GM10248 (cell line): ENCODE measurements at places on chromosomes 1 and 21.

DNA sequence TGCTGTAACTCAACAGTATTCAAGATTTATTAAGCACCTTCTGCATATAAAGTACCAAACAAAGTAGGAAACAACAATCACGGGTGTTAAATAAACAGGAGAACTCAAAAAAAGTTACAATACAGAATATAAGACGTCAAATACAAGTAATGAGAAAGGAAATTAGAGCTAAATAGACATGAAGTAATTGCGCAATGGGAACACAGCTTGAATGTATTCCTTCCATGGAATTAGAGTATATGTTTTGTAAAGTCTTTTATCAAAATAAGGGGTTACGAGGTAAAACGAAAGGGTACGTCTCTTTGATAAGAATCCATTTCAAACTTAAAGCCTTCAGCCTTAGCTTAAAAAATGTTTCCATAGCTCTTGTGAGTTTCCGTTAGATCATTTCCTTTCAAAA, 109.1 kb downstream of the SPATA6 start:
- DNase-seq: no peak

DNA sequence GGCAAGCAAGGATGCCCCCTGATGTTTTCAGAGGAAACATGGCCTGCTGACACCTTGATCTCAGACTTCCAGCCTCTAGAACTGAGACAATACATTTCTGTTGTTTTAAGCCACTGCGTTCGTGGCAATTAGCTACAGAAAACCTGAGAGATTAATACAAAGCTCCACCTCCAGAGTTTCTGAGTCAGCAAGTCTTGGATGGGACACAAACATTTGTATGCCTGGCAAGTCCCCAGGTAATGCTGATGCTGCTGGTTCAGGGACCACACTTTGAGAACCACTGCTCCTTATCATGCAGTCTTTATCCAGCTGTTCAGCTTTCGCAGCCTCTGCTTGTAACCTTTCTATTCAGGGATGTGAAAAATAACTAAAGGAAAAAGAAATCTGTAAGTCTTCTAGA, 565.7 kb upstream of the PLXNA2 start:
- DNase-seq: no peak

DNA sequence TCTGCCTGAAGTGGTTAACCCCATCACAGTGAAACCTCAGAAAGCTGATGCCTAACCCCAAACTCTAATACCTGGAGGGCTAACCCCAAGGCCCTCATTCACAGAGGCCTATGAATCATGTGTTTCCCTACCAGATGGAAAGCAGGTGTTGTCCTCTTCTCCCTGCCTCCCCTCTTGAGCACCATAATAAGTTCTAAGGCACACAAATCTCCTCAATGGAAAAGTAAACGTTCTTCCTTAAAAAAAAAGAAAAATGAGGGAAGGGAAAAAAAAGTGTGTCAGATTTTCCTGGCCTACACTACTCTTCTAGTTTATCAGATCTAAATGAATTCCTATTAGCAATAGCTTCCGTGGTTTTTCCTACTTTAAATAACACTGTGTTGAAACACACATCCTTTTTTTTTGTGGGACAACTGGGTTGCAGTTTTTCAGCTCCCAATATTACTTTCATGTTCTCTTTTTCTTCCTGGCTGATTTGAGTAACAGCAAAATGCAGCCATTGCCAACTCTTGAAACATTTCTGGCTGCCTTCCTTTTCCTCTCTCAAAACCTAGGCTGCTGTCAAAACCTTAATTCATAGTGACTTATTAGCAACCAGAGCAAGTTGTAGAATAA, 43.2 kb downstream of the SLC44A3 start:
- DNase-seq: no peak

GRCh38 chr1:232249861-232250777, 379.8 kb downstream of the SIPA1L2 start:
- DNase-seq: no peak

- no peak for DNase-seq
These were observed 15.6 kb downstream of the SZT2 start for GRCh38 chr1:43405219-43405875.

- peak; percentile 86 for DNase-seq
These were observed 73.4 kb downstream of the PIK3CD start for GRCh38 chr1:9724706-9725476.

- peak; percentile 55 for DNase-seq
These were observed at the start of gene TRPM2 for GRCh38 chr21:44353191-44353970. TRPM2 (plus strand) TSS chr21:44353621; CDS start chr21:44353701, 80 bp downstream.

DNA sequence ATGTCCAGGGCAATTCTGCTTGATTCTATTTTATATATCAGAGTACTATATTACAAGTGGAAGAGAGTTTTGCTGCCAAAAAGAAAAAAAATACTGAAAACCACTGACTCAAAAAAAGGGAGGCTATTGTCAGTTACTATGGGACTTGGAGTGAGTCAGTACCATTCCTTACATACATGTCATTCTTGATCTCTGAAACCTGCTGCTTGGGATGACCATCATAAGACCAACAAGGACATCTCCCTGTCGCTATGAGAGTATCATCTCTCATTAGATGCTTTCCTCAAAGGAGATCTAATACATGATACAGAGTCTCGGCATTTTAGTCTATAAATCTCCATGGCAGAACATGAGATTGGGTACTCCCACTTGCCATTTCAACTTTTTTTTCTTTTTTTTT, 11.8 kb upstream of the INPP5B start:
- no peak for DNase-seq

- no peak for DNase-seq
These were observed 108.7 kb upstream of the IGSF21 start for GRCh38 chr1:17998889-17999288.

- no peak for DNase-seq
These were observed 132.9 kb upstream of the C1orf21 start for GRCh38 chr1:184253921-184254320.

GRCh38 chr1:20343149-20343937, 52.7 kb downstream of the VWA5B1 start:
- DNase-seq: peak; percentile 73

- no peak for DNase-seq
These were observed 2.6 kb upstream of the DYRK1A start for GRCh38 chr21:37363936-37364335.

GRCh38 chr1:16986962-16987361, 6.5 kb upstream of the MFAP2 start:
- DNase-seq: no peak

GRCh38 chr21:16117851-16118590, 388.2 kb downstream of the USP25 start:
- DNase-seq: no peak

DNA sequence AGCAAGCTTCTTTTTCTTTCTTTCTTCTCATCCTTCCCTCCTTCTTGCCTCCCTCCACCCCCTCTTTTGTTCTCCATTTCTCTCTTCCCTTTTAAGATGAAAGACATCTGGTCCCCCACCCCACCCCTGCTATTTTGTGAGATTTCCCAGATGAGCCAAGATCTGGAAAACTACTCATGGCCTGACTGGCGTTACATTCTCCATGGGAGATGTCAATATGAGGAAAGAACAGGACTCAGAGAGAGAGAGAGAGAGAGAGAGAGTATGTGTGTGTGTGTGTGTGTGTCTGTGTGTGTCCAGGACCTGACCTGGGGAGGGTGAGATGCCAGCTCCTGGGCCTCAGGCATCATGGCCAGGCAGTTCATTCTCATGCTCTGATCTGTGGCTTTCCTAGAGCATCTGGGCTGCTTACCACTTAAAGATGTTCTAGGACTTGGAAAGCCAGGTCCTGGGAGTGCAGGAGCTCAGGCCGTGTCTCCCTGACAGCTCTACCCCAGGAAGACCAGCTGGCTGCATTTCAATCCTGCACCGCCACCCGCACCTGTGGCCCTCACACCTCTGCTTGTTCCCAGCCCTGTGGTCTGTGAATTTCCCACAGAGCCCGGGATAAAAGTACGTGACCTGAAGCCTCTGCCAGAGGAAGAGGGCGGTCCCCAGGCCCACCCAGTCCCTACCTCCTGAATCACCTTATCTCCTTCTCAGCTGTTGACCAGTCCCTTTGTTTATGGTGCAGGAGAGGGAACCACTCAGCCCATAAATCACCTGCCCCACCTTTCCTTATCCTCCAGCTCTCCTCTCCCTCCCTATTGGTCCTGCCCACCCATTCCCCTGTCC, 3.2 kb upstream of the BEST4 start:
- no peak for DNase-seq

- DNase-seq: no peak
These were observed 12.4 kb downstream of the SKI start for GRCh38 chr1:2240270-2241156.

- no peak for DNase-seq
These were observed 20.1 kb upstream of the EFNA1 start for GRCh38 chr1:155107309-155108264.

DNA sequence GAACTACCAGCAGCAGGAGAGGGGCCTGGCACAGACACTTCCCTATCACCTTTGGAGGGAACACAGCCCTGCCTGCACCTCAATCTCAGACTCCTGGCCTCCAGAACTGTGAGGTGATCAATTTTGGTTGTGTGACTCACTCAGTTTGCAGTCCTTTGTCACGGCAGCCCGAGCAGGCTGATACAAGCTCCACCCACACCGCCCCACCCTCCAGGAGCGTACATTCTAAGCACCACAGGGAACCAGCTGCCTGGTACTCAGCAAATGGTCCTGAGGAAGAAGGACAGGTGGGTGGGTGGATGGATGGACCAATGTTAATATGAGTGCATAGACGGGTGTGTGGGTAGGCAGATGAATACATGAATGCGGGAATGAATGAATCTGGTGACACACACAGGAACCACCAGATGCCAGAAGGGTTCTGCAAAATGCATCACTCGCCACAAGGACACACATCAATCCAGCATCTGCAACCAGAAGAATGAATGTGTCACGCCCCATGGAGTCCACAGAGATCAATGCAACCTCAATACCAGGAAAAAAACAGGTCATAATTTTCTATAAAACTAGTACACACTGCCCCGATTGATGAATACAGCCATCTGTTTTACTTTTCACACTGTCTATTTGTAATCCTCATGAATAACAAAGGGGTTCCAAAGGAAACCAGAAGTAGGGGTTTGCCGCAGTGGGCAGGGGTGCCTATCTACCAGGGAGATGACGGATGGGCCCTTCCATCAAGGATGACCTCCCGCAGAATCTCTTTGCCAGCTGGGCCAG, 284.5 kb downstream of the NPHP4 start:
- no peak for DNase-seq

GRCh38 chr1:29504196-29504595, 267.9 kb downstream of the PTPRU start:
- DNase-seq: no peak

GRCh38 chr1:246724731-246725095, 504 bp downstream of the SCCPDH start:
- DNase-seq: peak; percentile 35

DNA sequence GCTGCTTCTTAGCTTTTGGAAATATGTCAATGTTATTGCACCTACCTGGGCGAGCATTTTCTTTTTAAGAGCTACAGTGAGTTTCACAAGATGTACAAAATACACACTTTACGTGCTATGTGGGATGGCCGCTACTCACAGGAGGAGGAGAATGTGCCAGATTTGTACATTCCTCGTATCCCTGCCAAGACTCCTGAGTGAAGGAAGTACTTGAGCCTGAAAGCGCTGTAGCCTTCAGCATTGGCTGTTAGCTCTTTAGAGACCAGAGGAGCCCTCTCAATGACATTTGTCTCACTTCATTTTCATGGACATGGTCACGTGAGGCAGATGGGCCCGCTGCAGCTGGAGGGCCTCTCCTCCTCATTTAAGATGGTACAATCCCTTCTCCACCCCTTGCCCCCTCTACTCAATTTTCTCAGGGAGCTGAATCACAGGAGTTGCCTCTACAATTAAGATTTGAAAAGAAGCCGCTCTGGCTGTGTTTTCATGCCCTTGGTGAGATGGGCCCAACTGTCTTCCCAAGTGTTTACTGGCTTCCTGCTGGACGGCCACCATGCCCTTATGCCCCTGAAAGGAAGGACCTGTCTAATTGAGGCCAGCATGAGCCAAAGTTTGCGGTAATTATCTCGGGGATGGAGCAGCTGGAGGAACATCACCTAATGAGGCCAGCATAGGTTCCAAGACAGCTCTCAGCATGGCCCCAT, 442.6 kb downstream of the PRDM2 start:
- DNase-seq: no peak

DNA sequence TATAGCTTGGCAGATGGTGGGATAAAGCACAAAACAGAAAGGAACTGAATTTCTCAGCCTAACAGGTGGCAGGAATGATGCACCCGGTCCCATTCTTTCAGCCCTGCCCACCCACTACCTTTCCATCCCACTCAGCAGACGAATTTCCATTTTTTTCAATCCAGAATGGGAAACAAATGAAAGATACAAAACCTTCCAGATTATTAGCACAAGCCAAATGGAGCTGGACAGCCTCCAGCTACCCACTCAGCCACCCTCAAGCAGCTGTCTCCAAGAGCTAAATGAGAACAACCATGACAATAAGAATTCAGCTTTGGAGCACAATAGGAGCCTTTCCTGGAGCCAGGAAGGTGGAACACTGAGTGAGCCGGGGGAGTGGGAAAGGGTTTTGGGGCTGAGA, 96.3 kb upstream of the ST6GALNAC5 start:
- DNase-seq: no peak

GRCh38 chr1:226073184-226073950, 10.9 kb downstream of the H3-3A start:
- DNase-seq: no peak

DNA sequence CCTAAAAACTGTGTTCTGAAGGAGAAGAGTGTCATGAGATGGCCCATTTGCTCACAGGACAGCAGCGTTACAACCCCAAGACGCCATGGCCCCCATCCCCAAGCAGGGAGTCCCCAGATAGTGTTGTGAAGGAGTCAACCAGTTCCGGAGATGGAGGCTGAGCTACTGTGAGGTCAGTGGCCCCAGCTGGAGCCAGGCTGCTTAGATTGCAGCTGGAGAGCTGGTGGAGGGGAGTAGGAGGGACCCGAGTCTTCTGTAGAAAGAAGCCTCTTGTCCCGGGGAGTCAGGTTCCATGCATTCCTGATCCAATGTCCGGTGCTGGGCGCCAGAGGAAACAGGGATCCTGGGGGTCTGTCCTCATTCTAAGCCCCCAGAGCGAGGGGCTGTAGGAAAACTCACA, 93.5 kb upstream of the SIM2 start:
- no peak for DNase-seq

- peak; percentile 74 for DNase-seq
These were observed 237.5 kb downstream of the TTLL7 start for GRCh38 chr1:83761167-83762038.

GRCh38 chr1:32948905-32949304, 15.7 kb downstream of the RNF19B start:
- no peak for DNase-seq

DNA sequence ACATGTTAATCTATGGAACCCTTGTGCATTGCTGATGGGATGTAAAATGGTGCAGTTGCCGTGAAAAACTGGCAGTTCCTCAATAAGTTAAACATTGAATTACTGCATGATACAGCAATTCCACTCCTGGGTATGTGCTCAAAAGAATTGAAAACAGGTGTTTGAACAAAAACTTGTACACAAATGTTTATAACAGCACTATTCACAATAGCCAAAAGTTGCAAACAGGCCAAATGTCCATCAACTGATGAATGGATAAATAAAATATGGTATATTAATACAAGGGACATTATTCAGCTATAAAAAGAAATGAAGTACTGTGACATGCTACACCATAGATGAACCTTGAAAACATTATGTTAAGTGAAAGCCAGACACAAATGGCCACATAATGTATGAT, 17.7 kb upstream of the SRSF10 start:
- DNase-seq: no peak
